ENCODE measurements at places on chromosomes 5 and 9.

GRCh38 chr5:73722231-73722630, 96.2 kb downstream of the ARHGEF28 start:
- no peak for DNase-seq

DNA sequence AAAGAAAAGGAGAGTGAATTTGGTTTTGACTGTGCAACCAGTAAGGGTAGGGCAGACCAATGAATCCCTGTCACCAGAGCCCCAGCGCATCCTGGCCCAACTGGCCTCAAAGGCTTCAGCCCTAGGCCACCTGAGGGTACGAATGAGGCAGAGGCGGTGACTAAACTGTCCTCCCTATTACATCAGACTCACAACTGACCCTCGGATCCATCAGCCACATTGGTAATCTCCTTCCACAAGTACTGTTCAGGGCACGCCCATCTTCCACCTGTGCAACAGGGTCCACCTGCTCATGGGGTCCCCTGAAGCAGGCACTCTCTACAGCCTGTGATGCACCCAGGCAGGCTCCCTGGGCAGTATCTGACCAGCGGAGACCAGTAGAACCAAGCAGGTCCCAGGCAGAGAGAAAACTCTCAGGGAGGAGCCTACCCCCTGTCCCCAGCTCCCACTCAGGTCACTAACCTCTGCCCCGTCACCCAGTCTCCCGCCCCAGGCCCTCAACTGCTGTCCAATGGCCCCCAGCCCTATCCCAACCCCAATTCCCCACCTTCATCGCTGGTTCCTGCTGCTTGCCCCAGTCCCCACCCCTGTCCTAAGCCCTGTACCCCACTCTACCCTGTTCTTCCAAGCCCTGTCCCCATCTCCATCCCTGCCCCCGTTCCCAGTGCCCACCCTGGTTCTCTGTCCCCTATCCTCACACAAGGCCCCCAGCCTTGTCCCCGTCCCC, 904 bp downstream of the EDF1 start:
- DNase-seq = no peak

DNA sequence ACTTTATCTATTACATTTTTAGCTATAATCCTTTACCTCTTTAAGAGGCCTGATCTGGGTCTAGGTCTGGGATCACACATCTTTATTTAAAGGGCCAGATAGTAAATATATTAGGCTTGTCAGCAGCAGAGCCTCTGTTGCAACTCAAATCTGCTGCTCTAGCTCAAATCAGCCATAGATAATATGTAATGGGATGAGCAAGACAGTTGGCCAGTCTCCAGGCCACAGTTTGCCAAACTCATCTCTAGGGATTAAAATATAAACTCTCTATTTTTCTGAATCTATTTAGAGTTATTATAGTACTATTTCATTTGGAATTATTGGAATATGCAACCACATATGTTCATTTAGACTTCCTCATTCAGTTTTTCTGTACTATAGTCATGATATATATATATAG, 115.9 kb upstream of the MINAR2 start:
- DNase-seq = no peak

GRCh38 chr9:75408391-75408790, 320.1 kb downstream of the OSTF1 start:
- no peak for DNase-seq

- no peak for DNase-seq
Observed at GRCh38 chr9:87276327-87276841, 221.3 kb upstream of the DAPK1 start.

GRCh38 chr5:79865579-79865978, 125.5 kb downstream of the MTX3 start:
- DNase-seq = no peak

- DNase-seq = no peak
Observed at GRCh38 chr5:150661086-150661485, at the start of gene MYOZ3. TSS of gene MYOZ3 (plus strand) at chr5:150661251. CDS start at chr5:150662942, 1,691 bp downstream.

GRCh38 chr9:113511856-113512761, 48.6 kb downstream of the RGS3 start:
- no peak for DNase-seq

GRCh38 chr9:123998278-123998925, 13.2 kb upstream of the LHX2 start:
- DNase-seq = no peak

DNA sequence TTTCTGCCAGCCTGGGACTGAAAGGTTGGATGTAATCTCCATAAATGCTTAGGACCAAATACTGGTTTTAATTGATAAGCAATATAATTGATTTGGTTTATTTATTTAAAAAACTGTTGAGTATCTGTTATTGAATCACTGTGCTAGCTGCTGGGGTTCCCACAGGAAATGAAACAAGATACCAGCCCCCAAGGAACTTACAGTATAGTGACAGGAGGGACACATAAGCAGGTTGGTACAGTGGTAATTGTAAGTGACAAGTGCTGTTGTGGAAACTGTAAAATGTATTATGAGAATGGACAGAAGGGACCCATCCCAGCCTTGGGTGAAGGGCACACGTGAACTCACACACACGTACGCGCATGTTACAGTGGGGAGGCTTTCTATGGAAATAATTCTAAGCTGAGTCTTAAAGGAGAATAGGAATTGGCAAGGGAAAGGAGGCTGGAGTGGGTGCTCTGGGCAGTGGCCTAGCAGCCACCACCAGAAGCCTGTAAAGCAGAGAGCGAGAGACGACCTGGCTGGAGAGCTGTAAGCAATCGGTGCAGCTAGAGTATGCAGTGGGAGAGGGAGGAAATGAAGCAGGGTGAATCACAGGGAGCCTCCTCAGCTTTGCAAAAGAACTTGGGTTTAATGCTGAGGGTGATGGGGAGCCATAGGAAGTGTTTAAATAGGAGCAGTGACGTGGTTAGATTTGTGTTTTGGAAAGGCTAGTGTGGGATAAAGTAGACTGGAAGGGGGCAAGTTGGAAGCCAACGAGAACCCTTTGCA, 39.3 kb downstream of the GLRA1 start:
- DNase-seq = no peak

DNA sequence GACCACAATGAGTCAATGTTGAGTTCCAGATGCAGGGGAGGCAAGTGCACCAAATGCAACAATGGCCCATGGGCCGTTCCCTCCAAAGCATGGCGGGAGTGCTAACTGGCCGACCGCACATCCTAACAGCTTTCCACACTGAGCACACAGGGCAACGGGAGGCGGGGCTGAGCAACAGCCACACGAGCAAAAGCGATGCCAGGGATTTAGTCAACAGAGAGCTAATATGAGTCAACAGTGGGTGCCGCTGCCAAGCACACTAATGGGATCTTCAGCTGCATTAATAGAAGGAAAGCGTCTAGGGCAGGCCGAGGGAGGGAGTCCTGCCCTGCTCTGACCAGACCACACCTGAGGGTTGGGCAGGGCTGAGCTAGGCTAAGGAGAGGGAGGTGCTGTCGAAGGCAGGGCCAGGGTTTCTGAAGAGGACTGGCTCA, 4.6 kb downstream of the EPB41L4B start:
- DNase-seq = no peak

DNA sequence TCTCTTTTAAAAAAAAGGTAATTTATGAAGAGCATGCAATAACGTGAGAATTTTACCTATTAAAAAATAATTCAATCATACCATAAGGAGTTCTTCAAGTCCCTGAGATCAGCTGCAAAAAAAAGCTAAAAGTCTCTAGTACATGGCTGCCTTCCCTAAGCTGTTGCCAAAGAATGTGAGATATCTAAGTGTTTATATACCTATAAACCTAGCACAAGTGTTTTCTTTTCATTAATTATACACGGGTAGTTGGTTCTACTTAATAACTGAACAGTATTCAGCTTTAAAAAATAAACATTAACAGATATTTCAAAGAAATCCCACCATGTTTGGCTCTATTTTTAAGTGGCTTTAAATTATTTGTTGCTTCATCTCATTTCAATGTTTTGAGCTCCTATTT, 25.9 kb downstream of the FNBP1 start:
- DNase-seq = no peak

DNA sequence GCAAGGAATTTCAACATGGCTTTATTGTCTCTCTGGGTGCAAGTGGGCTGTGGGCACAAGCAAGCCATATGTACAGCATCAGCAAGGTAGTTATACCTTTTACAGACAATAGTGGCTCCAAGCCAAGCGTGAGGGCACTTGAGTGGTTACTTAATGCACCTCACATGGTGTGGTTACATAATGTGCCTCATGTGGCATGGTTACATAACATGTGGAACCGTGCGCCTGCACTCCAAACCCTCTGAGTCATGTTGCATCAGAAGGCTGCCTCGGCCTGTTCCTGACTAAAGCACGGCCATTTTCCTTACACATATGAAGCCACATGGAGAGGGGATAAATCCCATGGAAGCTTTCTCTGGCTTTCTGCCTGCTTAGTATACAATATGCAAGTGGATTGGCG, 150.9 kb downstream of the OSTF1 start:
- no peak for DNase-seq

DNA sequence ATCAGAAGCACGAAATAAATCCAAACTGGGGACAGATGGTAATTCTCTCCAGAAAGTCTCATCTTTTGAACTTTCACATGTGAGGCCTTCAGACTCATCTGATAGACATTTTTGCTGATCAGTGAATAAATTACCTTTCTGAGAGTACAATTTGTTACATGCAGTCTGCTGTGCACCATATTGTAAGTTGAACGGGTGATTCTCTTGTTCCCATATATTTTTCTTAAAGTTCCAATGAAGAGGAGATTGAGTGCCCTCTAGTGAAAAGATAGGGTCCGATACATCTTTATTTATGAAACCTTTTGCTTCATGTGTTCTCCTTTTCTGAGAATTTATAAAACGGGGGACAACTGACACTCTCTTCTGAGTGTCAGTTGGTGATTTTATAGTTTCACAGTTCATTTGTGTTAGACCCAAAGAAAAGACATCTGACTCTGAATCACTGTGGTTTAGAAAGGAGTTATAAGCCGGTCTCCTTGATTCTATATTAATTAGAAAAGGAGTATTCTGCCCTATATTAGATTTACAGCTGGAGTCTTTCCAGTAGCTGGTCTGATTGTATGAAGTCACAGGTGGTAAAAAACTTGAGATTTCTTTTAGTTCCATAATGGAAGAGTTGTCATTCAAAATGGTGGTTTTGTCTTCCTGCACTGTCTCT, 30.4 kb downstream of the GNG10 start:
- DNase-seq = no peak

- no peak for DNase-seq
Observed at GRCh38 chr9:2697492-2697891, 19.8 kb upstream of the KCNV2 start.

- DNase-seq = no peak
Observed at GRCh38 chr5:109857405-109858031, 167.8 kb downstream of the MAN2A1 start.

DNA sequence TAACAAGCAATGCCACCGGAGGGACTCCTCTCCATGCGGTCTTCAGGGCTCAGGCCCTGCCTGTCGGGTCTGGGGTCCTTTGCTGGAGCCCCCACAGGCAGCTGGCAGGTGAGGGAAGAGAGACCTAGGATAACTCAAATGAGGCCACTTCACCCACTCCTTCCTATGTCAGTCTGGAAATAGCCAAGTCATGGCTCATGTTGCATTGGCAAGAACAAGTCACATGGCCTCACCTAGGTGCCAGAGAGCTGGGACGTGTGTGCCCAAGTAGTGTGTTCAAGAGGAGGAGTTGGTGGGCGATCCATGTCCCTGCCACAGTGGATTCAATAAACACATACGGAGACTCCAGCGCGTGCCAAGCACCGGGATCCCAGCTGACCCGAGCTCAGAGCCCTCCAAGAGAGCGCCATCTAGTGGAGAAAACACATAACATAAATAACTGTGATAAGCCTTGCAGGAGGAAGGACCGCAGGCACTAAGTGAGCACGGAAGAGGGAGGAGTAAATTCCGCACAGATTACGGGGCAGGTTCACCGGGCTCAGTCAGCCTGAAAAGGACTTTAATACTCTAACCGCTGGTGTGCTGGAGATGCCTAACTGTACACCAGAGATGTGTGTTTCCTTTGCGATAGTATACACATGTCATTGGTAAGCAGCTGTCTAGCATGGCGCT, 580.8 kb downstream of the CCDC171 start:
- no peak for DNase-seq

DNA sequence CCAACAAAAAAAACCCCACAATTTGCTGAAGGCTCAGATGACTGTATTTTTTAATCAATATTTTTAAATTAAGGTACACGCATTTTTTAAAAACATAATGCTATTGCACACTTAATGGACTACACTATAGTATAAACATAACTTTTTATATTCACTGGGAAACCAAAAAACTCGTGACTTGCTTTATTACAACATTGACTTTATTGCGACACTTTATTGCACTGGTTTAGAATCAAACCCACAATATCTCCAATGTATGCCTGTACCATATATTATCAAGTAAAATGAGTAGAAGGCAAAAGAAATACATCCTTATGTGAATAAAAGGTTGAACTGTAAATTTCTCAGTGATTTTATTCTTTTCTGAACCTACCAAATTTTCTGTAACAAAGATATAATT, 53.7 kb downstream of the RICTOR start:
- no peak for DNase-seq

- DNase-seq = no peak
Observed at GRCh38 chr5:113056988-113057387, 80.4 kb downstream of the DCP2 start.

DNA sequence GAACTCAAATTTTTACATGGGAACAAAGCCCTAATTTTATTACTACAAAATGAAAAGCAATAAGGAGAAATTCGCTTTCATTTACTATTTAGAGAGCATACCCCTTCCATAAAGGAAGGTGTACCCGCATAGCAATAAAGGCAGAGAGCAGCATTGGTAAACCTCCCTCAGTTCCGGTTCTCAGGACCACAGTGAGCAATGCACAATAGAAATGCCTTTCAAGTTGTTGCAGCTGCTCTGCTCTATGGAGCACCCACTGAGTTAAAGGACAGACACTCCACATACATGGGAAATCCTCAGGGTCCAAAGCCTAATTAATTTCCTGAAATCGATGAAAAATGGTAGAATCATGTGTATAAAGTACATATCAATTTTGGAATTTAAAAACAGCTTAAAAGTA, 89.9 kb upstream of the MPDZ start:
- no peak for DNase-seq

DNA sequence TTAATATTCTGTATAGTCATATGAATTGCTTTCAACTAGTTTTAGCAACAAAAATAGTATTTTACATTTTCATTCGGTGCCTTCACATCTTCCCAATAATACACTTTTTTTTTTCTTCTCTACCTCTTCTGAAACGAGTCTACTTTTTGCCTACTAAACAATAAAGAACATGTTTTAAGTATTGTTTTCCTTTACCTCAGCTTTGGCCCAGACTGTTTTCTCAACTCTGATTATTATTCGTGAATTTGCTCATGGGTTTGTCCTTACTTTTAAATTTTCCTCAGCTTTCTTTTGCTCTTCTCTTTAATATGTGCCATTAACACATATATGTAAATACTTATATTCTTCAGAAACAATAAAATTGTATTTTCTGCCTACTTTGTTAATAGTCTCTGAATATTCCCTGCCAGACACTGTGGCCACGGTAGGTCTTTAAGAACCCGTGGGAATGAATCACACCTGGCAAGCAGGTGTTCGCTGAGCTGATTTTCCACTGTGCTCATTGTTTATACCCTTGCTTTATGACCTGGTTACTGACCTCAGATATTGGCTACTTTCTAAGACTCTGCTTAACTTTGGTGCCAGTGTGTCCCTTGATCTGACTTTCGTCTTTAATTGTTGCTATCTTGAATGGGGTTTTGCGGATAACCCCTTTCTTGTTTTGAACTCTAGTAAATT, 49.1 kb downstream of the FAM170A start:
- no peak for DNase-seq

Measured in bone marrow (tissue), 2 donors.